PC-3 (cell line): ENCODE measurements at places on chromosomes 5 and 9. TPM values are rescaled to one million over a fixed set of nuclear protein-coding genes. Genes with fewer than 3 reads are reported as not detected.

The KIF24 gene
- 4.7 and 5.0 TPM in 2 replicates for total RNA-seq

The ADAMTS19 gene
- total RNA-seq, result not detected in 2 replicates

The OR1Q1 gene
- total RNA-seq, result not detected in 2 replicates

The SUB1 gene
- total RNA-seq, result 185 and 189 TPM in 2 replicates

The PWWP2A gene
- 14.2 and 15.3 TPM in 2 replicates for total RNA-seq

The BRINP1 gene
- total RNA-seq, result not detected in 2 replicates

The FOXD4L6 gene
- not detected in 2 replicates for total RNA-seq

The ARL14EPL gene
- total RNA-seq, result not detected in 2 replicates

The NR5A1 gene
- total RNA-seq, result not detected in 2 replicates

The TXNDC8 gene
- not detected in 2 replicates for total RNA-seq

DNA sequence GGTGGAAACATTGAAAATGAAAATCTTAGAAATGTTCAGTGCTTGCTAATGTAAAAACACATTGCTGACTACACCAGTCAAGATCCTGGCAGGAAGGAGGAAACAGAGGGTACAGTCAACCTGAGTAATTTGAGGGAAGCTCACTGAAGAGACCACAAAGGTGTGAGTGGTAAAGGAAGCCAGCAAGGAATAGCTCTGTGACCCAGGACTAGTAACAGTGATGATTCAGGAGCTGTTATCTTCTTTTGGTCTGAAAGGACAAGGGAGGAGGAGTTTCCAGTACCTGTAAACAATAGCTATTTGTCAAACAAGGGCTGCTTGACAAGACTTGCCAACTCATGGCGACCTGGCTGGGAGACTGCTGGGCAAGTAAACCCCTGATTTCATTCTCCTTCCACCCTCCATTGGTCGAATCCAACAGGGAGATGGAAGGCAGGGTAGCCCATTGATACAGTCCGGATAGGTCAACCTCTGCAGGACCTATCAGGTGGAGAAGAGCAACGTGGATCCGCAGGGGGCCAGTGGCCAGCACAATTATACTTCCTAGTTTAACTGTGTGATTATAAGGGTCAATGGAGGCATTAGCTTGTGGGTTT is 68.1 kb downstream of the MAMDC2 start:
- no peak overlapping the region for H3K4me3 ChIP-seq
- no peaks in the 10 kb centered on the region for H3K27me3 ChIP-seq
- peak; percentile 88 for DNase-seq
- H3K4me1 ChIP-seq, result peaks cover 26% of the 10 kb centered on the region

DNA sequence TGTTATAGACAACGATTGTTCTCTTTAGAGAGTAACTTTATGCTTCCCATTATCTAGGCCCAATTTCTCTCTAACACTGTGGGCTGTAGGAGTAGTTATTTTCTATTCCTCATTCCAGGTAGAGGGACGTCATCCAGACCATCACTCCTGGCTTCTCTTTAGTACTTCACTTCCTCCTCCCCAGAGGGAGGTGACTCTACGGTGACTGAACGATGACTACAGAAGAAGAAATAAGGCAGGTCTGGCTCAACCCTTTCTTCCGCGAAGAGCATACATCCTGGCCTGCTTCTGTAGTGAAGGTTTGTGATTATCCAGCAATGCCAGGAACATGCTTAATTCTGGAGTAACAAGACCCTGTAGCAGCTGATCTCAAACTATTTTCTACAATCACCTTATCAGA is 50.8 kb downstream of the HMGCR start:
- no peaks in the 10 kb centered on the region; the same call in 1 of the 2 replicates for H3K4me1 ChIP-seq
- no peaks in the 10 kb centered on the region for H3K27me3 ChIP-seq
- DNase-seq, result peak; percentile 31
- no peaks in the 10 kb centered on the region; the same call in 1 of the 2 replicates for H3K36me3 ChIP-seq
- H3K27ac ChIP-seq, result no peak overlapping the region
- H3K4me3 ChIP-seq, result no peak overlapping the region

DNA sequence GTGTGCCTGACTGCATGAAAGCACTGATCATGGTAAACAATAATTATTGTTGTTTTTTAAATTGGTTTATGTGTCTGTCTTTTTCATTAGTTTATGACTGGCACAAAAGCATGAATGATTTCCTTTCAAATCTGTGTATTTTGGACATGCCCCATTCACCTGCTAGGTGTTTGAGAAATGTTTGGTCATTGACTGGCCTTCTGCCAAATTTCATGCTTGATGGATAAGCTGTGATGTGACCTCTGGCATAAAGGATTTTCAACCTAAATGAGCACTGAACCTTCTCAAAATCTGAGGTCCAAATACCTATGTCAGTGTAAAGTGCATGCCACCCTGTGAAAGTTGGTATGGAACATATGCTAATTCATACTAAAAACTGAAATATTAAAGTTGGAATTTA is 204.5 kb downstream of the BRINP1 start:
- no peak for DNase-seq
- H3K27me3 ChIP-seq, result no peaks in the 10 kb centered on the region
- H3K4me3 ChIP-seq, result no peak overlapping the region
- H3K27ac ChIP-seq, result no peak overlapping the region
- H3K36me3 ChIP-seq, result no peaks in the 10 kb centered on the region

DNA sequence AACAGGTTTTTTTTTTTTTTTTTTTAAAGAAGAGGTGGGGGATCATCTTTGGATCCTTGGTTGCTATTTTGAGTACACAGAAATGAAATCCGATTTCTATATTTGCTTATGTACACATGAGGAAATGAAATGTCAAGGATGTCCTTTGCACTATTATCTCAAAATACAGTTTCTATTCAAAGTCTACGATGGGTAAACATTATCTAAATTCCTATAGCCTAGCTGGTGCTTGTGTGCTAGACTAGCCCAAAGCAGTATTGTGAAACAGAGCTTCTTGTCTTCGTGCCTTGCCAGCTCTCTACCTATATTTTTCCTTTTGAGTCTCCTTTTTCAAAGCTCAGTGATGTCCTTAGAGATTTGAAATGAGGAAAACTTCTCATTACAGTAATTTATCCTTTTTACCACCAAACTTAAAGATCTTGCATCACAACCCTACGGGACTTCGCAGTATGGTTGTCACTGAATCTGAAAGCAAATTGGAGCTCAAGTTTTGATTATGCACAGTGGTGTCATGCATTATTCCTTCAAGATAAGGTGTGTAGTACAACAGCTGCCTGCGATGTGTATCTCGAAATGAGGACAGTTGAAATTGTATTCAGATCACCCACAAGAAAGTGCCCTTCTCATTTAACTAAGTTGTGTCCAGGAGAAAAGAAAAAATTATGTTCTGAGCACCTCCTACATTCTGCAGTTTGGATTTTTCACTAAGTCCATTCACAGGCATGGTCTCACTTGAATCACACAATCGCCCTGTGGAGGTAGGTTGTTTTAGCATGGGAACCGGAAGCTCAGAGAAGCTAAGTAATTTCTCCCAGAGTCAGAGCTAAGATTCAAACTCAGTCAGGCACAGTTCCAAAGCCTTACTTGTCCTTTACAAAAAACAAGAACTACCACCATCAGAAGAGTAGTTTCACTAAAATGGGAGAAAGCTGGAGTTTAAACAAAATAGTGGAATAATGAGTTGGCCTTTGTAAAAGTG is 379.0 kb downstream of the GLIS3 start:
- peak overlapping the region; percentile 74 for H3K27ac ChIP-seq
- no peaks in the 10 kb centered on the region for H3K36me3 ChIP-seq
- H3K4me3 ChIP-seq, result no peak overlapping the region
- H3K27me3 ChIP-seq, result no peaks in the 10 kb centered on the region
- peaks cover 12% of the 10 kb centered on the region; the same call in 1 of the 2 replicates for H3K4me1 ChIP-seq

- H3K4me3 ChIP-seq, result no peak overlapping the region
- no peaks in the 10 kb centered on the region for H3K27me3 ChIP-seq
- no peak for DNase-seq
- 0 out of 2 replicates have a peak, but pooled peaks cover 5% of the 10 kb centered on the region for H3K4me1 ChIP-seq
- H3K27ac ChIP-seq, result no peak overlapping the region
These were observed 65.4 kb upstream of the KLF9 start for GRCh38 chr9:70479880-70480291.

DNA sequence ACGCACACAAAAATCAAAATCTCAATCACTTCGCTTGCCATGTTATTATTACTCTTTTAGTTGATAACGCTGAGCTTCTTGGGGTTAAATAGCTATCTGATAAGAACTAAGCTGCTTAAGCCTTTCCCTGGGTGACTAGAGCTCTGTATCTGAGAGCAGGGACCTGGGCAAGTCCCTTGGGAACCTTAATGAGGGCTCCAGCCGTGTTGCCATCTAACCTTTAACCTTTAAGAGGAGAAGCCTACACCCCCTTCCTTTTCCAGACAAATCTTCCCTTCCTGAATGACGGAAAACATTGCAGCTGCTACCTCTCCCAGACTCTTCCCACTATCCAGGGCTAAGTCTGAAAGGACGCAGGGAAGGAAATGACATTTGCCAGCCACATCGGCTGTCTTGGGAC is 216.5 kb upstream of the RAI14 start:
- H3K27me3 ChIP-seq, result no peaks in the 10 kb centered on the region
- no peak overlapping the region for H3K27ac ChIP-seq
- H3K4me3 ChIP-seq, result no peak overlapping the region

GRCh38 chr9:79731171-79731890 is 159.6 kb downstream of the TLE4 start:
- H3K27me3 ChIP-seq, result no peaks in the 10 kb centered on the region
- no peak overlapping the region for H3K4me3 ChIP-seq
- H3K27ac ChIP-seq, result no peak overlapping the region
- H3K4me1 ChIP-seq, result peaks cover 4% of the 10 kb centered on the region; the same call in 1 of the 2 replicates
- no peaks in the 10 kb centered on the region for H3K36me3 ChIP-seq
- DNase-seq, result peak; percentile 65

DNA sequence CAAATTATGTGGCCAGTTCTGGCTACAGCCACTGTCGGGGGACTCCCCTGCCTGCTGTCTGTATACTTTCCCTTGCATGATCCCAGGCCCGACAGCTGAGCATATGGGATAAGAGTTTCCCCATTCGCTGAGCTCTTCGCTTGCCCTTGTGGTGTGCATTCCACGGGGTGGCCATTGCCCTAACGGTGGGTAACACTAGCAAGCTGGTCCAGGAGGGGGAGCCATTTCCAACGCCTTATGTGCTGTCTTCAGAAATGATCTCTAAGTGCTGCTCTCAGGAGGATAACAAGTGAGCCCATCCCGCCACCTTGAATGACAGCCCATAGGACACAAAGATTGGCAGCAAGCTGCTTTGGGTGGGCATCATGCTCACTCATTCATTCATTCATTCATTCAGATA is 190.9 kb downstream of the FSTL4 start:
- no peak overlapping the region for H3K27ac ChIP-seq
- no peaks in the 10 kb centered on the region for H3K27me3 ChIP-seq
- H3K36me3 ChIP-seq, result no peaks in the 10 kb centered on the region
- peak; percentile 44 for DNase-seq
- H3K4me3 ChIP-seq, result no peak overlapping the region

DNA sequence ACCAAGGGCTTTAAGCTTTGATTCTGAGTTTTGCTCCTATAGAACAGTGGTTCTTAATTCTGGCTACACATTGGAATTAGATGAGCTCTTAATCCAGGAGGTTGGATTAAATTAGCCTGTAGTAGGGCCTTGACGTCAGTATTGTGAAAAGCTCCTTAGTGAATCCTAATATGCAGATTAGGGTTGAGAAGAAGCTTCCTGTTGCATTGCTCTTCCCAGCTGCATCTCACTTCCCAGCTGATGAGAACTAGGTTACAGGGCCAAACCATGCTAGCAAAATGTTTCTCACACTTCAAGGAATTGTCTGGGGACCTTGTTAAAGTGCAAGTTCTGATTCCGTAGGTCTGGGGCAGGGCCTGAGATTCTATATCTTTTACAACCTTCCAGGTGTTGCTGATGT is 300.0 kb downstream of the ZSWIM6 start:
- no peaks in the 10 kb centered on the region for H3K27me3 ChIP-seq
- DNase-seq, result no peak
- no peak overlapping the region for H3K27ac ChIP-seq
- no peaks in the 10 kb centered on the region for H3K4me1 ChIP-seq
- H3K36me3 ChIP-seq, result no peaks in the 10 kb centered on the region

DNA sequence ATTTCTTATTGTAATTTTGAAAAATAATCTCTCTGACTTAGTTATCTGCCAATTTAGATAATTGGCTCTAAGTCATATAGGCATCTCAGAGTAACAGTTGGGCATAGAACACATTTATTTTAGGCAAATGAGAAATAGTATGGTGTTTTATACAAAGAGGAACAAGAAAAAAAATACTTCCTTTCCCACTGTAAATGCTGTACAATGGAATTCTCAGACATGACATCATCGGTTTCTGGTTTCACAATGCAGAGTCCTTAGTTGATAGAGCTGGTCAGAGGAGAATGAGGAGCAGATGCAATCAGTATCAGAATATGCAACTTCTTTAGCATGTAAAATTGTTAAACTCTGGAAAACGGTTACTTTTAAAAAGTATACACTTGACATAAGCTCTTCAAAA is 49.4 kb downstream of the PLK2 start:
- no peaks in the 10 kb centered on the region for H3K36me3 ChIP-seq
- DNase-seq, result peak; percentile 49

DNA sequence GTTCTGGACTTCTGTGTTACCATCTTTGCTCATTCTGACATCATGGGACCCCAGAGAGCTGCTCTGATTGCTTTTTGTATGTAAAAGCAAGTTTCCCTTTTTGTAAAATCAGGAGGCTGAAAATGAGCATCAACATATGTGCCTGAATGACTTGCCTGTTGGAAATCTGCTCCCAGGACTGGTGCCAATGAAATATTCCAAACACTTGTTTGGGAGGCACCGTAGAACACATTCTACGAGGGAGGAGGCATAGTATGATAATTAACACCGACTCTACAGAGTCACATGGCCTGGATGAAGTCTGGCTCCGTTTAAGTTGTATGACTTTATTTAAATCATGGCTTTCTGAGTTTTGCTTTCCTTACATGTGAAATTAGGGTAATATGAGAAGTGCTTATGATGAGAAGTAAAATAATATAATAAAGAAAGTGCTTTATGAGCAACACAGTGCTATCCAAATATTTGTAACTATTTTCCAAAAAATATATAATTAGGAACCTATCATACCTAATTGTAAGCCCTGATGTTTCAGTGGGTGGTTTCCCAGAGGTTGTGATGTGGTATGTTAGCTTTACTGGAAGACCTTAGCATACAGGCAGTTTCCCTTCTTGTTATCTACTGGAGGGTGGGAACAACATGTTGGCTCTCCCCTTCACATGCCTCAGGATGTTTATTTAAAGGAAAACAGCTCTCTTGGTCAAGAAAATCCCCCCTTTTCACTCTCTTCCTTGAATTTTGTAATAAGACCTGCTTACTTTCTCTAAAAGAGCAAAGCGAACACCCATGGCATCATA is 238.1 kb downstream of the FBXL7 start:
- DNase-seq, result no peak
- H3K27ac ChIP-seq, result no peak overlapping the region
- H3K27me3 ChIP-seq, result no peaks in the 10 kb centered on the region
- H3K36me3 ChIP-seq, result no peaks in the 10 kb centered on the region

GRCh38 chr5:52956014-52956413 is 33.1 kb upstream of the ITGA2 start:
- no peak for DNase-seq
- H3K36me3 ChIP-seq, result no peaks in the 10 kb centered on the region
- H3K4me3 ChIP-seq, result no peak overlapping the region
- H3K27me3 ChIP-seq, result no peaks in the 10 kb centered on the region
- H3K27ac ChIP-seq, result no peak overlapping the region

DNA sequence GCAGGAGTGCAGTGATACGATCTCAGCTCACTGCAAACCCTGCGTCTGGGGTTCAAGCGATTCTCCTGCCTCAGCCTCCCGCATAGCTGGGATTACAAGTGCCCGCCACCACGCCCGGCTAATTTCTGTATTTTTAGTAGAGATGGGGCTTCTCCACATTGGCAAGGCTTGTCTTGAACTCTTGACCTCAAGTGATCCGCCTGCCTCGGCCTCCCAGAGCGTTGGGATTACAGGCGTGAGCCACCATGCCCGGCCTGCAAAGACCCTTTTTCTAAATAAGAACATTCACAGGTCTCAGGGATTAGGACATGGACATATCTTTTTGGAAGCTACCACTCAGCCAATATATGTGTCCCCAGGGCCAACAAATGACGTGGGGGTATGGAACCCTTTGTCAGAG is 49.6 kb upstream of the GFPT2 start:
- H3K4me1 ChIP-seq, result no peaks in the 10 kb centered on the region
- no peak overlapping the region for H3K27ac ChIP-seq
- no peaks in the 10 kb centered on the region for H3K27me3 ChIP-seq
- H3K36me3 ChIP-seq, result no peaks in the 10 kb centered on the region
- DNase-seq, result no peak
